ENCODE measurements at places on chromosomes 11 and 22. TPM values are rescaled to one million over a fixed set of nuclear protein-coding genes. Genes with fewer than 3 reads are reported as not detected.

DNA sequence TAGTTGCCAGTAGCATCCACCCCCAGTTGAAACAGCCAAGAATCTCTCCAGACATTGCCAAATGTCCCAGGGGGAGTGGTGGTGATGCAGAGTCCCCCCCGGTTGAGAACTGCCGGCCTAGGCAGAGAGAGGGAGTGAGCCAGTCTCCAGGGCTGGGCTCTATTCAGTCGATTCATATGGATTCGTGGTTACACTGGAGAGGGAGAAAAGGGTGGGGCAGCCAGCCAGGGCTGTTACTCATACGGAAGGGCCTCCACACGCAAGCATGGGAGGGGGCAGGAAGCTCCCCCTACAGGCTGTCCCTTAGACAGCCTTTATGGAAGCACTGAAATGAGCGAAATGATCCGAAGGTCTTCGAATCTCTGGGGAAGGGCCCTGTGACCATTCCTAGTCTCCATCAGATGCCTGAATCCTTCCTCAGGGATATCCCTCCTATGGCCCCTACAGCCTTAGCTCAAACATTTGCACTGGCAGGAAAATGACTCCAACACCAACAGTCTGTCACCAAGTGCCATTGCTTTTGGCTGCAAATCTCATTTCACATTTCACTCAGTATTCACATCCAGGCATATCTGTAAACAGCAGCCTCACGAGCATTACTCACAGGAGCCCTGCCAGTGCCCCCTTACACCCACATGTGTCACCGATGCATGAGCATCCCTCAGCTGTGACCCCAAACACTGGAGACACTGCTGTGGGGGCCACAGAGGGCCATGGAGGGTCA is 18.4 kb upstream of the TLCD5 start:
- no peak for DNase-seq

- DNase-seq = no peak
These were observed 27.4 kb downstream of the CASP12 start for GRCh38 chr11:104870910-104871309.

GRCh38 chr11:81987829-81988472 is 745.7 kb downstream of the FAM181B start:
- no peak for DNase-seq

GRCh38 chr11:95585752-95586077 is 203.9 kb downstream of the FAM76B start:
- no peak for DNase-seq

DNA sequence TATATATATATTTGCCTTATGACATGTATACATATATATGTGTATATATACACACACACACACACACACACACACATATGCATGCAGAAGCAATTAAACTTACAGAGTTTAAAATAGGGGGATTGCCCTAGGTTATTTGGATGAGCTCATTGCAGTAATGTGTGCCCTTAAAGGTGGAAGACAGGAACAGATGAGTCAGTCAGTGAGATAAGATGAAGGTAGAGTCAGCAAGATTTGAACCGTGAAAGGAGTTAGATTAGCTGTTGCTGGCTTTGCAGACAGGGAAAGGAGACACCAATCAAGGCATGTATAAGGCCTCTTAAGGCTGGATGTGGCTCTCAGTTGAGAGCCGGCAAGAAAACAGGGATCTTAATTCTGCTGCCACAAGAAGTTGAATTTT is 902.4 kb upstream of the RAG2 start:
- no peak for DNase-seq

- no peak for DNase-seq
These were observed 2.9 kb upstream of the NXPE4 start for GRCh38 chr11:114598461-114598860.

DNA sequence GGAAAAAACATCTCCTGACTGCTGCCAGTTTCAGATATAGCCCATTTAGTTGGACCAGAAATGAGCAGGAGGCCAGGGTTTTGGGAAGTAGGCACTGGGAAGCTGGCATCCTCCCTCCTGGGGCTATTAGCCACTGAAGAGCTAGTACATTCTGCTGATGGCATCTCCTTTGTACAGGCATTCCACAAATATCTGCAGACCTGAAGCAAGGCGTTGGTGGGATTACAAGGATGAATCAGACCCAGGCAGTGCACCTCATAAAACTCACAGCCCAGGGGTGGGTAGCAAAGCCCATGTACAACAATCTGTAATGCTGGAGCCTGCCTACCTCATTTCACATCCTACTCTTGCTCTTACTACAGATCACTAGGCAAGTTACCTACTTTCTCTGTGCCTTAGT is 27.5 kb upstream of the POU2AF1 start:
- DNase-seq = no peak

DNA sequence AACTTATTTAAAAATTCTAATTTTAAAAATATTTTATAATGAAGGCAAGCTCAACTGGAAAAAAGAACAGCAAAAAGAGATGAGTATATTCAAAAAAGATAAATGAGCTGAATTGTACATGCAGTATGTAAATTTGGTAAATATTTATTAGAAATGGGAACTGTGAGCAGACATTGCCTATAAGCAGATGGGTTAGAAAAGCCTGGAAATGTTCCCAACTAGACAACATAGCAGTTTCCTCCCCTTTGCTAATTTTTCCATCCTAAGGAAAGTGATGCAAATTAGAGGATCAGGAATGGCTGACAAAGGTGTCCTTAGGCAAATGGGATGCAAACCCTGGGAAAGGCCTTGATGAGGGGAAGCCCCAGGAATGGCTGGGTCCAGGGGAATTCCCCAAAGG is 37.2 kb downstream of the TP53I11 start:
- no peak for DNase-seq

DNA sequence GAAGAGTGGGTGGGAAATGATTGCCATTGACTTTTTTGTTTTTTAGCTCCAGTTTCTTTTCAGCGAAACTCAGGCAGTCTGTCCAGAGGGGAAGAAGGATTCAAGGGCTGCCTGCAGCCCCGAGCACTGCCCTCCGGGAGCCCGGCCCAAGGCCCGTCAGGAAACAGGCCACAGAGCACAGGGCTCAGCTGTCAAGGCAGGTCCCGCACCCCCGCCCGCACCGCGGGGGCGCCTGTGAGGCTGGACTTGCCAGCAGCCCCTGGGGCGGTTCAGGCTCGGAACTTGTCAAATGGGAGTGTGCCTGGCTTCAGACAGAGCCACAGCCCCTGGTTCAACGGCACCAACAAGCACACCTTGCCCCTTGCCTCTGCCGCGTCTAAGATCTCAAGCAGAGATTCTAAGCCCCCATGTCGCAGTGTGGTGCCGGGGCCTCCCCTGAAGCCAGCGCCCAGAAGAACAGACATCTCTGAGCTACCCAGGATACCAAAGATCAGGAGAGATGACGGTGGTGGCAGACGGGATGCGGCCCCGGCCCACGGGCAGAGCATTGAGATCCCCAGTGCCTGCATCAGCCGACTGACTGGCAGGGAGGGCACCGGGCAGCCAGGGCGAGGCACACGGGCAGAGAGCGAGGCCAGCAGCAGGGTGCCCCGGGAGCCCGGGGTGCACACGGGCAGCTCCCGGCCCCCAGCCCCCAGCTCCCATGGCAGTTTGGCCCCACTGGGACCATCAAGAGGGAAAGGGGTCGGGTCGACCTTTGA is 8.6 kb downstream of the IRF7 start:
- DNase-seq = no peak

DNA sequence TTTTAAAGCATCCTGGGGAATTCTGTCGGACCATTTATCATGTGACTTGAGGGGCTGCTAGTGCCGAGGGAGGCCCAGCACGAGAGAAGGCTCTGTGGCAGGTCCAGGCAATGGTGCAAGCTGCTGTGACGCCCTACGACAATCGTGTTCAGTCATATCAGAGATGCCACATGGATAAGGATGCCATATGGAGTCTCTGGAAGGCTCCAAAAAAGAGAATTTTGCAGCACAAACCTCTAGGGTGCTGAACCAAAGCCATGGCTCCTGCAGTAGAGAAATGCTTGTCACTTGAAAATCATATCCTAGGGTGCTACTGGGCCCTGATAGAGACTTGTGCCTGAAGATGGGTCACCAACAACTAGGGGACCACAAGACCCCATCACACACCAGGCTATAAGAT is 6.7 kb upstream of the CD6 start:
- DNase-seq = no peak

- DNase-seq = no peak
These were observed 49.2 kb upstream of the SYT7 start for GRCh38 chr11:61630089-61630488.

DNA sequence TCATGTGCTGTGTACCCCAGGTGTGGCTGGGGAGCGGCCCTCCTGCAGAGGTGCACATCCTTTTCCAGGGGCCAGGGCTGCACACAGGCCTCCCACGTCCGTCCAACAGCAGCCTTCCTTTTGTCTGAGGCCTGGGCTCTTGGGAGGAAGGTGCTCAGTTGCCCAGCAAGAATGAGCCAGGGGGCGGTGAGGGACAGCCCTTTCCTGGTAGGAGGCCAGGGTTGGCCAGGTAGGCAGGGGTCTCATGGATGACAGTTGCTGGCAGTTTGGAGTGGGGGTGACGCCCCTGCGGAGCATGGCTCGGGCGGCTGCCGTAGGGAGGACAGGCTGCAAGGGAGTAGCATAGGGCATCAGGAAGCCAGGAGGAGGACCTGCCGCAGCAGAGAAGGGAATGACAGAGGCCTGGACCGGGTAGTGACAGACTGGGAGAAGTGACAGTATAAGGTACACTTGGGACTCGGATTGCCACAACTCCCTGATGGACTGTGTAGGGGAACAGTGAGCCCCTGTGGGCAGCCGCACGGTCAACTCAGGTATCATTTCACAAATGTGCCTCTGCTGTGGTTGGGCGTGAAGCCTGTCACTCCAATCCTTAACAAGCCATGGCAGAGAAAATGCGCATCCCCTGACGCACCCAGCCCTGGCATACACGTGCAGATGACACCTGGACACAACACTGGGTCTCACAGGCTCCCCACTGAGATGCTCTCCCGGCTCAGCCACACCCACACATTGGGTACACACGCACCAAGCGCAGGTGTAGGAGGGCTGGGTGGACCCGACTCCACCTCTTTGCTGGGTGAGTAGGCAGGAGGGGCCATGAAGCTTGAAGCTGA is 79.7 kb downstream of the DGCR2 start:
- no peak for DNase-seq

DNA sequence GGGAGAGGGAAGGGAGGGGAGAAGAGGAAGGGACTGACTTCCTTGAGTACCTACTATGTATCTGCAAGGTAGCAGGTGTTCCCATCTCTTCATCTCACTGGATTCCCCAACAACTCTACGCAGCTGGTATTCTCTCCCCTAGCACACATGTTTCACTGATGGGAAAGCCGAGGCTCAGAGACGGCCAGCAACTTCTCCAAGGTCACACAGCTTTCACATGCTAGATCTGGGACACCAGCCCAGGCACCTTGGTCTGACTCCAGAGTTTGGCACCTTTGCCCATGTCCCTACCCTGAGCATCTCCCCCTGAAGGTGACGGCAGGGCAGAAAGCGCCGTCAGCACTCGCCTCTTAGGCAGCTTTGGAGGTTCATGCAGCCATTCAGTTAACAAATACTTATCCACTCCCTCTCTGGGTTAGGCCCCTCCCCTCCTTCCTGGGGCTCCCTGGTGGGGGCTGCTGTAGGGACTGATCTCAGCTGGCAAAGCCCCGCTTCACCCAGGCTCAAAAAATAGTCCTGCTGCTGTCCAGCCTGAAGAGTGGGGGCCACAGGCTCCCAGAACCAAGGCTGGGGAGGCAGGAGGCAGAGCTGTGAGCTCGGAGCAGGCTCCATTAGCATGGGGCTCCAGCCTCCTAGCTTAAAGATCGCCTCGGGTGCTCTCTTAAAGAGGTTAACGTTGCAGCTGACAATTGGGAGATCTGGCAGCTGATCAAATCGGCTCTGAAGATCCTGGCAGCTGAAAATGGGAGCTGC is 79.4 kb downstream of the IGLL1 start:
- DNase-seq = no peak

GRCh38 chr11:90250970-90251369 is 28.1 kb upstream of the CHORDC1 start:
- no peak for DNase-seq

LYVE1 gene
- not detected for total RNA-seq
